ENCODE measurements at places on chromosomes 12 and 14.
A peak's percentile ranks its signal among the peaks of the same experiment; 100 is the strongest.

DNA sequence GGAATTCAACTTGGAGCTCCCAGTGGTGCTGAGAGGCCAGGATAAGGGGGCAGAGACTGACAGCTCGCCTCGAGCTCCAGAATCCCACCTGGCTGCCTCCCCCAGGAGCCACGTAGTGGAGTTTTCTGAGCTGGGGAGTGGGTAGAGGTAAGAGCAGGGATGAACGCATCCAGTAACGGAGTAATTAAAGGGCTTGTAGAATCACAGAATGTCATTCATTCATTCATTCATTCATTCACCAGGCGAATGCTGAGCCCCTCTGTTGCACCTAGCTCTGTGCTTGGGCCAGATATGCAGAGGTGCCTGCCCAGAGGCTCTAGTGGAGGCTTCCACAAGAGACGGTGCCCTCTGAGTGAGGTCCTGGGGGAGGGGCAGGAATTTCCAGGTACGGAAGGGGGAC, 8.1 kb downstream of the FAM181A start:
- no peak for DNase-seq

- DNase-seq = peak; percentile 16
These were observed 25.3 kb downstream of the PHLDA1 start for GRCh38 chr12:76006028-76006925.

DNA sequence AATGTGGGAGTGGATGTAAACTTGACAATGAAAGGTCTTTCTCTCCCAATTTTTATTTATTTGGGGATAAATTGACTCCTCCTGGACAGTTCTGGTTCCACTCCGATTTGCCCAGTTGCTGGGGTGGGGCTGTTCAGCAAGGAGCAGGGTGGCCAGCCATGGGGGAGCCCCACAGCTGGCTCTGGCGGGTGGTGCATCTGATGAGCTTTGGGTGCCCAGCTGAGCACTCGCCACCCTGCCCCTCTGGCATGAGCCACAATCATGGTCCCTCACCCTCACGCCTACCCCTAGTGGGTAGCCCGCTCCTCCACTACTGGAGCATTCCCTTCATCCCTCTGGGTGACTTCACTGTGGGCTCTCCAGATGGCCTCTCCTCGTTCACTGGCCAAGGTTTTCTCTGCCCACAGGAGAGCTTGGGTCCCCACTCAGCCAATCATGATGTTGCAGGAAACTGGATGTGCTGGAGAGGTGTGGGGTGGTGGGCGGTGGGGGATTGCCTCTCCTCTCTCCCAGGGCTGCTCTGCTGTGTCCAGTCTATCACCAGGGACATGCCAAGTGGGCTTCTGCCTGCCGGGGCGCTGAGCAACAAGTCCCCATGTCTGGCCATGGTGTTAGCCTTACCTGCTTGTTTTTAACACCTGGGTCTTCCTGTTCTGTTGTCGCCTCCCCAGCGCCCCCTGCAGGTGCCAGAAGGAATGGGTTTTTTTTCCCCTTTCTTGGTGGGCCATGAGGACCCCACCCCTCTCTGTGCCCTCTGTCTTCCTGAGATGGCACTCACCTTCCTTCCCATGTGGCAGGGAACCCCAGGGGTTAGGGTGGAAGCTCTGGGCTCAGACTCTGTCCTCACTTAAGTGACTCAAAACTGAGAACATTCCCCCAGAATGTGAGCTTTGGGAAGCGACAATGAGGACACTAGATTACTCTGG, 3.4 kb downstream of the CYP46A1 start:
- no peak for DNase-seq

GRCh38 chr12:31370531-31371255, 44.7 kb upstream of the SINHCAF start:
- DNase-seq = no peak

GRCh38 chr14:92153581-92153980, 31.8 kb downstream of the CPSF2 start:
- DNase-seq = no peak

Data from NCI-H1092 treated with DMSO at 0.1 percent for 48 hours (cell line).